Stimulated activated CD8-positive, alpha-beta memory T cell treated with anti-CD3 and anti-CD28 coated beads, Interleukin-4, amount 100 ng/mL, for 48 hours (primary cell): ENCODE measurements at places on chromosomes 1 and 21.

DNA sequence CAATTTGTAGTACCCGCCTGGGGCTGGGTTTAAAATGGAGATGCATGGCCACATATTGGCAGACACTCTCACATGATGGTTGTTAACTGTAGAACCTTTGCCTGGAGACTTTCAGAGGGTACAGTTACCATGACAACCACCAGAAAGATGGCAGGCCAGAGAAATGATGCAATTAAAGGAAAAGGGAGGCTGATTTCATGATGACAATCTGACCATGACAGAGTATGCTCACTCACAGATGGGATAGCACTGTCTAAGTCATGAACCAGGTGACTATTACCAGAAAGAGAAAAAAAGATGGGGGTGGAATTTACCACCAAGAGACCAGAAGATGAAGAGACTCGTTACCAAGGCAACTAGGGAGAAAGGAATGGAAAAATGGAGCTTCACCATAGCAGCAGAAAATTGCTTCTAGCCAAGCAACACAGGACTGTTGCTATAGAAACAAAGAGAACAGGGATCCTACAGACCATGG lies 3.5 kb upstream of the TRIT1 start:
- no peak for DNase-seq

DNA sequence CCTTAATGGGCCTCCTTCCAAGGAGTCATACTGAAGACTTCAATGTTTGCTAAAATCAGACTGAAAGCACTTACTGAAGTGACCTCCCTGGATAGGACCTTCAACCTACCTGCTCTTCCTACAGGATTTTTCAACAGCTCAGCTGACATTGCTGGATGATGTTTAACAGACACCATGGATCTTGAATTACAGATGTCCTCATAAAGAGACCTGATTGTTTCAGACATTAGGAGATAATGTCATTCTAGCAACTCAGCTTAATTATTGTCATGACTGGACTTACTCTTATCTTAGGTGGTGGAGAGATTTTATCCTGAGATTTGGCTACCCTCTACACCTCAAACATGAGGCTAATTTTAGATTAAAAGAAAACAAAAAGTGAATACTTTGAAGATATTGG lies 73.9 kb upstream of the SDC3 start:
- DNase-seq = no peak

DNA sequence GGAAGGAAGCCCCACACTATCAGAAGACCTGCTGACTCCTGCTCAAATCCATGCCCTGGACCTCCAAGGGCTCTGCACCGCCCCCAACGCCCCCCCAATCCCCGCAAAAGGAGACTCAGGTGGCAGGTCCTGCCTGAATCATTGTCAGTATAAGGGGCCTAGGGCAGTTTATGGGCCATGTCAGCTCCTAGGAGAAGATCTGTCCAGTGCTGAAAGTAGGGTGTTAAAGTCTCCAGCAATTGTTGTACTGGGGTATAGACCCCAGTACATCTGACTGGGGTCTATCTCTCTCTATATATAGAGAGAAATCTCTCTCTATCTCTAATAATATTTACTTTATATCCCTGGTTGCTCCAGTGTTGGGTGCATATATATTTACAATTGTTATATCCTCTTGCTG lies 12.1 kb upstream of the OLIG2 start:
- DNase-seq = no peak

DNA sequence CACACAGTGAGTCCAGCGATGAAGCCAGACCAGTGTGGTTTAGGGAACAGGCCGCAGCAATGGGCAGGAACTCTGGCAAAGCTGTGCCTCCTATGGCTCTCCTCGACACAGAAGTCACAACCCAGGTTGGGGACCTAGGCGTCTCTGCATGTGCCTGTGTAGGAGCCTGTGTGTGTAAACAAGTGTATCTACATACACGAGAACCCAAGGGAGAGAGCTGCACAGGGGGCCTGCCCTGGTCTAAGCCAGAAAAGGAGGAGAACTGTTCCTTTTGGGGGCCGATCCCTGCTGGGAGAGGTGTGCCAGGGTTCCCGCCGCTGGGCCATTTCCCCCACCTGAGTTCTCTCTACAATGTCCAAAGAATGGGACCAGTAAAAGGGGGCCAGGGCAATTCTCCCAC lies 56.0 kb downstream of the CD247 start:
- DNase-seq = no peak

DNA sequence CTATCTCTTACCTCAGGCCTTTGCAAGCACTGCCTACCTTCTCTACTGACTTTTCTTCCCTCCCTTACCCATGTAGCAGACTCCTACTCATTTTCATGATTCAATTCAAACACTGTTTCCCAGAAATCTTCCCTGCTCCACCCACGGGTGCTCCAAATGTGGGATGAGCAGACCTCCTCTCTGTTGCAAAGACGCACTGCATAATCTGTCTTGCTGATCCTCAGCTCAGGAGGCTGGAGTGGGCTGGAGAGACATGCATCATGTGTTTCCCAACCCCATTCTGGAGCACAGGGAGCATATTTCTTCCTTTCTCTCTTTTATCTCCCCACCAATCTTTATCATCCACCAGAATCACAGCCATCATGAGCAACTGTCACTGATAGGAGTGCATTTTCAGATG lies 459.9 kb upstream of the NFIA start:
- DNase-seq = no peak

- DNase-seq = no peak
Observed at GRCh38 chr1:242431786-242432185, 92.7 kb downstream of the PLD5 start.

- DNase-seq = no peak
Observed at GRCh38 chr1:170164103-170164763, 18.5 kb downstream of the NTMT2 start.

- DNase-seq = no peak
Observed at GRCh38 chr1:165527251-165528007, 16.4 kb upstream of the LRRC52 start.

GRCh38 chr1:20409971-20410370 lies 76.0 kb downstream of the CAMK2N1 start:
- DNase-seq = no peak

- no peak for DNase-seq
Observed at GRCh38 chr1:236638945-236639344, 34.6 kb upstream of the HEATR1 start.

DNA sequence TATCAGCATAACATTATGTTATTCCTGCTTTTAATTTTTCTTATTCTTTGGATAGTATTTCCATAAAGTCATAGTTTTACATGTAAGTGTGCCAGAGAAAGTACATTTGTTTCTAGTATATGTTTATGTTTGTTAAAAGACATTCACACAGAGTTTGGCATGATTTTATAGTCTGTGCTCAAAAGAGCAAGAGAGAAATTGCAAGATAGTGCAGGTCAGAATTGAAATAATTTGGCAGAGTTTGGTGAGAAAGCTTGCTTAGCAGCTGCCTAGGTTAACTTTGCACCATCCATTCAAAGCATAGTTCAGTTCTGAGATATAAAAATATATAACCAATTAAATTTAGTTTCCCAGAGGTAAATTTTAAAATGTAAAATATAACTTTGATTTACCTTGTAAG lies 17.0 kb downstream of the NEK7 start:
- DNase-seq = no peak

- no peak for DNase-seq
Observed at GRCh38 chr1:226491093-226491850, 57.3 kb upstream of the STUM start.
